Activated CD4-positive, alpha-beta T cell treated with anti-CD3 and anti-CD28 coated beads, Interleukin-2, Interleukin-4, amounts not matched to agents 100 ng/mL and 50 ng/mL, durations not matched to agents 16 hours and 8 hours (primary cell): ENCODE measurements at places on chromosomes 1 and 21.

GRCh38 chr1:108152782-108153222 lies 47.3 kb downstream of the SLC25A24 start:
- DNase-seq: no peak

- no peak for DNase-seq
Observed at GRCh38 chr1:183881387-183882131, 76.6 kb downstream of the RGL1 start.

DNA sequence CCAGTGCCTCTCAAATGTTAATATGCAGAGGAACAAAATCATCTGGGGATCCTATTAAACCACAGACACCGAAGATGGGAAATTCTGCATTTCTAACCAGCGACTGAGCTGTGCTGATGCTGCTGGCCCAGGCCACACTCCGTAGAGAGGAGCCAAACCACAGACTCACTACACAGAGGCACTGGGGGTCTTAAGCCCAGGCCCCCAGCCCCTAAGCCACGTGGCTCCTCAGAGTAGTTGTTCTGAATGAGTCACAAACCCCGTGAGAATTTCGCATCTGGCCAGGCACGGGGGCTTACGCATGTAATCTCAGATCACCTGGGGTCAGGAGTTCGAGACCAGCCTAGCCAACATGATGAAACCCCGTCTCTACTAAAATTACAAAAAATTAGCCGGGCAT lies 2.8 kb upstream of the CELA2A start:
- no peak for DNase-seq

DNA sequence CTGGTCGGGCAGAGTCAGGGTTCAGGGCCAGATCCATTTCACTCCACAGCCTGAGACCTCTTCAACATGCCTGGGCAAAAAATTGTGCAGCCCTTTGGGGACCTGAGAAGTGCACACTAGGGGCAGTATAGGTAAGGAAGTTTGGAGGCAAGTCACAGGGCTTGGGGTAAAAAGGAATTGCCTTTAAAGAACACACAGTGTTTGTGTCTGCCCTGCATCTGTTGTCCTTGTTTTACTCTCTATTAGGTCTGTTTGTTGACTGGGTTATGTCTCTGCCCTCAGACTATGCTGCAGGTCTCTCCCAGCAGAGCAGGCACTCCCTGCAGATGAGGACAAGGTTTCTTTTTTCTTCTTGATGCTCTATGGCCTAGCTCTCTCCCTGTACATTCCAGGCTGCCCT lies 22.0 kb downstream of the LDLRAD2 start:
- DNase-seq: no peak

GRCh38 chr21:44428281-44428960 lies 26.9 kb upstream of the LRRC3 start:
- DNase-seq: peak; percentile 32

DNA sequence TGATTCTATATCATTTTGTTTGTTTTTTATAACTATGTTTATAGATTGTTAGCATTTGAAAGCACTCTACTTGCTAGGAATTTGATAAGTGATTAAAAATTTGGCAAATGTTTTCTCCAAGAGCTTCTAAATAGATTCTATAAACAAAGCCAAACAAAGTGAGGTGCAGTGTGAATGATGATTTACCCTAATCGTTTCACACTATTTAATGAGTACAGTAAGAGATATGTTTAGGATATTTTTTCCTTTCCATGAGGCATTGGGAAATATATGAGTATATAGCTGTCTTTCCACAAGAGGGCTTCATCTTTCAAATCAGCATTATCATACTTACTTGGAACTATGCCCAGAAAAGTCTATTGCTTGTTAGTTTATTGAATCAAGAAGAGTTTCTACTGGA lies 277.0 kb upstream of the BRINP3 start:
- DNase-seq: no peak

GRCh38 chr1:48414264-48414663 lies 57.7 kb downstream of the SPATA6 start:
- no peak for DNase-seq

DNA sequence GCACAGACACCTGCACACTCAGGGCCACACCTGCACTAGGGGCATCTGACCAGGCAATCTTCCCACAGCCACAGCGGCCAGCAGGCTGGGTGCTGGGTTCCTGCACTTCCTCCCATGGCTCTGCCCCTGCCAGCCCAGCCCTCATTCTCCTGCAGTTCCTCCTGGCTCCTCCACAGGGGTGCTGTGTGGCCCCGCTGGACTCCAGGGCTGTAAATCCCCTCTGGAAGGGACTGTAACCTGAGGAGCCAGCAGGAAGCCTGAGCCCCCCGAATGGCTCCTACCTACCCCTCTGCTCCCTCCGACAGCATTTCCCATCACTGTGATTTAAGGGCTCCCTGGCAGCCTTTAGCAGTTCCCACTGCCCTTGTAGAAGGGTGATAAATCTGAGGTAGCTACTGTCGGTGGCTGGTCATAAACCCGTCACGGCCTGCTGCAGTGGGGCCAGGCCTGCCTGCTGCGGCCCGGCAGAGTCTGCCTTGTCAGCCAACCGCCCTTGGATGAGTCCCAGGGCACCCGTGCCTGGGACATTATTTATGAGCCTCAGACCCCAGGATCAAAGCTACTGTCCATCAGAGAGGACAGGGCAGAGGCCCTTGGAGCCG lies 8.8 kb downstream of the UBL4B start:
- no peak for DNase-seq

GRCh38 chr1:58442114-58442513 lies 104.4 kb downstream of the OMA1 start:
- no peak for DNase-seq

- no peak for DNase-seq
Observed at GRCh38 chr1:160092366-160093068, 5.9 kb downstream of the IGSF8 start.

DNA sequence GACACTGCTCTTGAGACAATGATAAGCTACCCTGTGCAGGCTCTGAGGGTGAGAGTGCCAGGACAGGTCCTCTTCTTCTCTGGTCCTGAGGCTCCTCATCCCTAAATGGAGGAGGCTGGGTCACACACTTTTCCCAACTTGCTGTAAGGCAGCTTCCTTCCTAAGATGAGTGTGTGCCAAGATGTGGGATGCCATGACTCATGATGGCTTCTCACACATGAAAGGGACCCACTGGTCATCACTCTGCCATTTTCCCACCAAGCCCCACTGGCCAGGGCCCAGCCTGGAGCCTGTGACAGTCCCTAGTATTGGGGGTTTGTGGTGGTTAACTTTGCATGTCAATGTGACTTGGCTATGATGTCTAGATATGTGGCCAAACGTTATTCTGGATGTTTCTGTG lies 54.4 kb downstream of the CNIH3 start:
- no peak for DNase-seq

DNA sequence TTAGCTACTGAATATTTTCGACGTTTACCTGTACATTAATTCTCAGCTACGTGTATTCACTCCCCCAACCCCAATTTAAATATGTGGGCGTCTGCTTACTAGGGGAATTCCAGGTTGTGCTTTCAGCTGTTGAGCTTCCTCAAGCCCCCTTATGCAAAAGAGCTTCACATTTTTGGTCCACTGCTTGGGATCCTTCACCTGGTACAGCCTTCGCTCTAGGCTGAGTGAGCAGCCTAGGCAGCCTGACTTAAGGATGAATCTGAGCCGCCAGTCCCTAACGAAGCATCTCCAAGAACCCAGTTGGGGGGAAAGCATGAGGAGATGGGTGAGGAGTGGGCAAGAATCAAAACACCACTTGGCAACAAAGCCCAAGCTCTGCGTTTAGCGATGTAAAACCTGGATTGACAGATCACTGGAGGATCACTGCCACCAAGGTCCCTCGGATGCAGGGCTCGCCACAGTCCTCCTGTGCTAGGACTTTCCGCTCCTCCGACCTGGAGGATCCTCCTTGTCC lies 674 bp downstream of the BCL10 start:
- no peak for DNase-seq

GRCh38 chr1:6794164-6794563 lies 8.9 kb downstream of the CAMTA1 start:
- peak; percentile 8 for DNase-seq

DNA sequence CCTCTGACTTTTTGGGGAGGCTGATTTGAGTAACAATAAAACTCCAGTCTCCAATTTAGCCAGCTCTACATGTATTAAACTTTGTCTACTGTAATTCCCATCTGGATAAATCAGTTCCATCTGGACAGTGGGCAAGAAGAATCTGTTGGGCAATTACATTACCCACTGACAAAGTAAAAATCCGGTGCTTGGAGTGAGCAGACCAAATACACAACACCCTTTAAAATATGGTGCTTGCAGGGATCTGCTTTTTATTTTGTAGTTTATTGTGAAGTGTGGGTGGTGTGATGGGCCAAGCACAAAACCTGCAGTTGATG lies 8.9 kb upstream of the CD55 start:
- DNase-seq: no peak
